ENCODE measurements at places on chromosomes 3 and 15. TPM values are rescaled to one million over a fixed set of nuclear protein-coding genes. Genes with fewer than 3 reads are reported as not detected.

DNA sequence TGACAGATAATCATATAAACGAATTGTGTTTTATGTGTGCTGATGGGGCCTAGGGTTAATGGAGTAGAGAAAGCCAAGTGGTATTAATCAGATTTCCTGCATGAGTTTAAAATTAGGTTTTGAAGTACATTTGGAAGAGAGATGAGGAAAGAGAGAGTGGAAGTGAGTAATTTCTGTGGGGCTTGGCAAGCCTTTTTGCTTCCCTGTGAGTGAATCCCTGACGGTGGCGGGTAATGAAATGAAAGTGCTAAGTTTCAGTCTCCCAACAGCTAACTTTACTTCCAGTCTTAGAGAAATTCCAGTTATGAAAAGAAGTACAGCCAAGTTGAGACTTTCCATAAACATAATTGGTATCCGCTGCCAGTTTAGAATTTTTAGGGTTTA is 139.4 kb downstream of the BBX start:
- no peak for DNase-seq

DNA sequence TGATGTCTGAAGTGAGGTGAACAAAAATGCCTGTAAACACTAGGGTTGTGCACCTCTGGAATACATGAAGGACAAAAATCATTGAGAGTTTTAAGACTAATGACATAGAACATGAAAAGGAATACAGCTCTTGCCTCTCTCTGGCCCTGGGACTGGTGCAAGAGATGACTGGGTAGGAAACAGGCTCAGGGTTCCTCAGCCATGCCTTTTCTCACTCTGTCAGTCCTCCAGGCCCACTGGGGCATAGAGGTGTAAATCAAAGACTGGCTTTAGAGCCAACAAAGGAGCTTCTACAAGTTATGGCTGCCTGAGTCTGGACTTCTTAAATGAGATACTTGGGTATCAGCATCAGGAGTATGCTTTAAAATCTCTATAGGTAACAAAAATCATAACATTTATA is 554.7 kb upstream of the KCNMB2 start:
- DNase-seq, result no peak

The DNAH1 gene
- 3.2 TPM for total RNA-seq

DNA sequence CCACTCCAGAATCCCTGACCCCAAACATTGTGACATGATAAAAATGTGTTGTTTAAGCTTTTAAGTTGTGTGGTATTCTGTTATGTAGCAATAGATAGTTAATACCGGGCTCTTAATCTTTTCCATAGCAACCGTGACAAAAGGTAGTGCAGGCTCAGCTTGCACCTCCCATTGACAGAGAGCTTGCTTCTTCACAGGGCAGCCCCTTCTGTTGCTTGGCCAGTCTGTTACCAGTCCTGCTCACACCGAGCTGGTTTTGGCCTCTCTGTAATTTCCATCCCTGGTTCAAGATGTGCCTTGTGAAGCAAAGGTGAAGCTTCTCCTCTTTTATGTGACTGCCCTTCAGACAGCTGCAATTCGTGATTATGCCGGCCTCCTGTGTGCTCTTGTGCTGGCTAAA is 86.9 kb downstream of the CRYGS start:
- no peak for DNase-seq

- no peak for DNase-seq
Measured at GRCh38 chr3:125587039-125587648, 8.2 kb downstream of the OSBPL11 start.

GRCh38 chr3:127419641-127420553 is 132.1 kb upstream of the PRR20G start:
- no peak for DNase-seq

Measured in heart left ventricle (tissue), 16 donors.